ENCODE measurements at places on chromosomes 7 and 10.
A peak's percentile ranks its signal among the peaks of the same experiment; 100 is the strongest.

- DNase-seq = no peak
These were observed 14.9 kb downstream of the TMEM273 start for GRCh38 chr10:49173201-49173772.

DNA sequence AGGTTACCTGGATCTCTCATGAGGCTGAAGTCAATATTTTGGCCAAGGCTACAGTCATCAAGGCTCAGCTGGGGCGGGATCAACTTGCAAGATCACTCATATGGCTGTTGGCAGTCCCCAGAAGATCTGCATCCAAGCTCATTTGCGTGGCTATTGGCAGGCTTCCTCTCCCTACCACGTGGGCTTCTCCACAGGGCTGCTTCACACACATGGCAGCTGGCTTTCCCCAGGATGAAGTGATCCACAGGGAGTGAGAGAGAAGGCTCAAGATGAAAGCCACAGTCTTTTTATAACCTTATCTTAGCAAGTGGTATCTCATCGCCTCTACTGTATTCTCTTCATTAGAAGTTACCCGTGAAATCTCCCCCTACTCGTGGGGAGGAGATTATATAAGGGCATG lies 167.4 kb downstream of the TMEM26 start:
- no peak for DNase-seq

DNA sequence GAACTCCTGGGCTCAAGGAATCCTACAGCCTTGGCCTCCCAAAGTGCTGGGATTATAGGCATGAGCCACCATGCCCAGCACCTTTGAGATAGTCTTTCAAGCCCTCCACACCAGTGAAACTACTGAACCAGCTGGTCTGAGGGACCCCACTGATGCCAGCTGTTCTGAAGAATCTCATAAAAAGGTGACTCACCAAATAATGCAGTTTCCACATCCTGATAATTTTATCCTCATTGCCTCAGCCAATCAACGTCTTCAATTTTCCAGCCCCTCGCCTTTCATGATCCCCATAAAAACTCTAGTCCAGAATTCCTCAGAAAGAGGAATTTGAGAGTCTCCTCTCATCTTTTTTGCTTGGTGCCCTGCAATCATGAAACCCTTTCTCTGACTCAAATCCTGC lies 1691.6 kb upstream of the LRRTM3 start:
- DNase-seq = no peak

- no peak for DNase-seq
These were observed 41.0 kb upstream of the ITGA8 start for GRCh38 chr10:15760681-15761080.

- DNase-seq = peak; percentile 9
These were observed 2.0 kb upstream of the HEPACAM2 start for GRCh38 chr7:93228302-93228701.
